NCI-H1417 (cell line): ENCODE measurements at places on chromosomes 1 and 21.

GRCh38 chr21:40706806-40707655 lies 139.9 kb downstream of the DSCAM start:
- DNase-seq = no peak

- DNase-seq = no peak
These were observed 29.5 kb upstream of the RUNX3 start for GRCh38 chr1:24959623-24959975.

- no peak for DNase-seq
These were observed 24.9 kb downstream of the MAP3K7CL start for GRCh38 chr21:29155118-29155932.

DNA sequence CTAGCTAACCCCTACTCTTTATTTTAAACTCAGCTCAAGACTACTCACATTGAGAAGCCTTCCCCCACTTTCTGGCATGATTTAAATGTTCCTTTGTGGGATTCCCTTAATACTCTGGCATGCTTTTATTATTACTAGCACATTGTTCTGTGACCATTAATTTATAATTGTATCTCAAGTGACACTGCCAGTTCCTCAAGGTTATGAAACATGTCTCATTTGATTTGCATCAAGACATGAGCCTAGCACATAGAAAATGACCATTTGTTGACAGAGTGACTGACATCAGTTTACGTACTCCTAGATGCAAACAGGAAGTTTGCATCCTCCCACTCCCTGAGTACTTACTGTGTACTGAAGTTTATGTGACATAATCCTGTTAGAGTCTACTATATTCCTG lies 15.2 kb downstream of the RGS4 start:
- DNase-seq = no peak

- DNase-seq = peak; percentile 69
These were observed 5.0 kb upstream of the CHI3L2 start for GRCh38 chr1:111222308-111223125.

DNA sequence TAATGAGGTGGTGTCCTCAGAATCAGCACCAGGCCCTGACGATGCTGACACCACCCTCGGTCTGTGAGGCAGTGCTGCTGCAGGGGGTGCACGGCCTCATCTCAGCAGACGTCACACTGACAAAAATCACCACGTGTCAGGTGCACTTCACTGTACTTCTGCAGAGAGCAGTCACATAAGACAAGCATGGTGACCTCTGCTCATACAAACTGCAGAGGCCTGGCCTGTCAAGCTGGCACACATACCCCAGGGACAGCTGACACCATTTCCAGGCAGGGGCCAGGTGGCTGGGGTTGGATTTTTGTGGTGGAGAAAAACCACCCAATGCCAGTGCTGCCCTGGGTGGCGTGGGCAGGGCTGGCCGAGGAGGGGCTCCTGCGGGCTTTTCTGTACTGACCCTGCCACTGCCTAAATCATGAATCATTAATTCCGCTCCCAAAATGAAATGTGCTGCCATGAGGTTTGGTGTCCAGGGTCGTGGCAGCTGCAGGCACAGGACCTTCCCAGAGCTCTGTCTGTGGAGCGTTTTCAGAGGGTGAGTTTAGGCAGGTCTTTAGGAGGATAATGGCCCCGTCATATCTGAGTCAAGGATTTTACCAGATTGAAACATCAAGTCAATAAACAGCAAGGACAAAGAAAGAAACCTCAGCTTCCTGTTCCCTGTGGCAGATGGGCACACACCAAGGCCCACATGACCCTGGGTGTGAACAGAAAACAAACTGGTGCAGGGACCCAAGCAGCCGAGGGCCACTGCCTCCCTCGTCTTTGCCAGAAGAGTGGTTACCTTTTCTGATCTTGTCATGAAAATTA lies 33.4 kb upstream of the GPR153 start:
- DNase-seq = no peak

DNA sequence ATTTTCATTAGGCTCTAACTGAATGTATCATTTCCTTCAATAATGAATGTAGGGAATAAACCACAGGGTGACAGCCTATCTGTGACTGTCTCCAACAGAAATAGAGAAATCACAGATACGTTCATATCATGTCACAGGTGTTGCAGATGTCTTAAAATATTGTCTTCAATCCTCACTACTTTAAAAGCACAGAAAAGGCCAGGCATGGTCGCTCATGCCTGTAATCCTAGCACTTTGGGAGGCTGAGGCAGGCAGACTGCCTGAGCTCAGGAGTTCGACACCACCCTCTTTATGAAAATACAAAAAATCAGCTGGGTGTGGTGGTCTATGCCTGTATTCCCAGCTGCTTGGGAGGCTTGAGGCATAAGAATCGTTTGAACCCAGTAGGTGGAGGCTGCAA lies 8.2 kb downstream of the CREG1 start:
- no peak for DNase-seq

GRCh38 chr1:234473118-234473517 lies 5.9 kb downstream of the TARBP1 start:
- DNase-seq = no peak

DNA sequence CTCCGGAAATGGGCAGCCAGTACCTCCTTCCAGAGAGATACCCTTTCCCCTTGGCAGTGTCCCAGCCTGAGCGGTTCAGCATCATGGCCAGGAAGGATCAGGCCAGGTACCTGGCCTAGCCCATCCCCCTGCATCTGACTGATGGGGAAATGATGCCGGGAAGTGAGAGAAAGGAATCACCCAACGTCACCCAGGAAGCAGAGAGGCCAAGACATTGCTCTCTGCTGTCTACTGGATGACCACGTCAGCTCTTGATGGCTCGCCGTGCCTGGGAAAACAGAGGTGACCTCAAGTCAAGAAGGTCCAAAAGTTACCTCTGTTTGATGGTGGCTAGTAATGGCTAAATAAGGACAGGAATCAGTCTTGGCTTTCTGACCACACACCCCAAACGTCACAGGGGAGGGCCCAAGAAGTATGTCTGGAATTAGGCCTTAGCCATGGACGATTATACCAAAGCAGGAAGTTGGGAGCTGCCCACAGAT lies 79.0 kb downstream of the MRPL37 start:
- no peak for DNase-seq

DNA sequence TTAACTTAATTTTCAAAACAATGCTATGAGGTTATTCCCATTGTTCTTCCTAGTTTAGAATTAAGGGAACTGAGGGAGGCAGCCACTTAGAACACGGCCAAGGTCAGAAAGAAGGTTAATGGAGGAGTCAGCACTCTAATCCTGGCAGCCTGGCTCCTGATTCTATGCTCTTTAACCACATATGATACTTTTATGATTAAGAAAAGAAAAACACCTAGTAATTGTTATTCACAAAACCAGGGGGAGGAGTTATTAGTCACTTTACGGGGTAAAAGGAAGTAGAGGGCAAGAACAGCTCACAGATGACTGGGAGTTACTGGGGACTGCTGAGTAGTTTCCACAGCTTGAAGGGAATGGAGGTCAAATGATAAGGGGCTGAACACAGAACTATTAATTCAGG lies 38.6 kb downstream of the GADD45A start:
- no peak for DNase-seq

DNA sequence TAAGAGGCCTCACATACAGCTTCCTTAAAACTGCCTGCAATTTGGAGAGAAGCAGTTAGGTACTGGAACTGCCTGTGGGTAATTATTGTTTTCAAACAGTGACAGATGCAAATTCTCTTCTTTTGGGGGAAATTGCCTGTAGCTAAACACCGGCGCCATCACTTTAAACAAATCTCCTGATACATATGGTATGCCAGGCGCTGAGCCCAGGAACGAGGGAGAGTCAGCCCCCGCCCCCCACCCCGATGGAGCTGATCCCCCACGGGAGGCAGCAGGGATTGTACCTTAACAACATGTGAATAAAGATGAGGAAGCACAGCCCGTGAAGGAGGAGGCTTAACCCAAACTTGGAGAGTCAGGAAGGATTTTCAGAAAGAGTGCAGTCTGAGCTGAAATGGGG lies 7.1 kb downstream of the TMEM51 start:
- DNase-seq = peak; percentile 47

GRCh38 chr1:28175955-28176485 lies 470 bp downstream of the PTAFR start:
- DNase-seq = no peak

DNA sequence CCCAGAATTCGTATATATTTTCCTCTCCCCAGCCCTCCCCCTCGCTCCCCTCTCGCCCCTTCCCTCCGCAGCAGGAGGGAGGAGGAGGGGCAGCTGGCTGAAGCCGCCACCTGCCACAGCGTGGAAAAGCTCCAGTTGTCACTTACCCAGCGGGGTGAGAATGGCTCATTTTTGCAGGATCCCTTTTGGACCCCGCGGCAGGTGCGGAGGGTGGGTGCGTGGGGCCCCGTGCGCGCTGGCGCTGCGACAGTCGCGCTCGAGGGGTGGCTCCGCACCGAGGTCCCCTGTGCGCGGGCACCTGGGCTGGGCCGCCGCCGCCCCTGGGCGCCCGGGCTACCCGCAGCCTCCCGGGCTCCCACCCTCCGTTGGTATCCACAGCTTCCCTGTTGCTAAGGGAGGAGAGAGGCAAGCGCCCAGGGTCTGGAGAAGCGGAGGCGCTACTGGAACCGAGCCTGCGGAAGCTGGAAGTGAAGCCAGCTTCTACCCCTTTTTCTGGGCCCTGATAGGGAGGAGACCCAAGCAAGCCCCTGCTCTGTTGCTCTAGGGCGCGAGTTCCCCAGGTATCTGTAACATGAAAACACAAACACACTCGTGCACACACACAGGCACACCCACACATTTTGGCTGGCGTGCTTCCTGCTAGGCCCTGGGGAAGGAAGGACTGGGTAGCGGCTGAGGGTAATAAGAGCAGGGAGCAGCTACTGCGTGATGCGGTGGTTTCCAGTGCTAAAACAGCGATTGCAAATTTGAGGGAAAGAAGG lies at the start of gene ERICH3:
Gene ERICH3 (minus strand): TSS at position 442 of the 761 bp plus-strand sequence. CDS start 273 bp downstream, at position 169.
- DNase-seq = peak; percentile 90

GRCh38 chr1:48784301-48784700 lies 7.6 kb upstream of the BEND5 start:
- DNase-seq = peak; percentile 58

- DNase-seq = no peak
These were observed 78.9 kb upstream of the C1orf174 start for GRCh38 chr1:3978990-3979325.

DNA sequence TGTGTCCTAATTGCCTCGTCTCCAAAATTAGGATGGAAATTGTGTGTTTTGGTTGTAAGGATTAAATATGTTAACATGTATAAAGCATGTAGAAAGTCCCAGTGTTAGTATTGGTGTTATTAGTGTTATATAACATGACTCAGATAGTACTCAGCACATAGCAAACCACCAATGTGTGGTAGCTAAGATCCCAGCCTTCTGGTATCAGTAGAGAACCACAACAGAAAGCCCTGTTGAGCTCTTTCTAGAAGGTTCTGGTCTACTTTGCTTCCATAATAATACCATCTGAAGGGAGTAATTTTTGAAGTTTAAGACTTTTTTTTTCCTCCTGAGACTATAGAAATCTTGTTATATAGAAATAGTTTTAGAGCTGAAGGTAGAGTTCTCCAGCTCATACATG lies 259.3 kb upstream of the SGIP1 start:
- no peak for DNase-seq

DNA sequence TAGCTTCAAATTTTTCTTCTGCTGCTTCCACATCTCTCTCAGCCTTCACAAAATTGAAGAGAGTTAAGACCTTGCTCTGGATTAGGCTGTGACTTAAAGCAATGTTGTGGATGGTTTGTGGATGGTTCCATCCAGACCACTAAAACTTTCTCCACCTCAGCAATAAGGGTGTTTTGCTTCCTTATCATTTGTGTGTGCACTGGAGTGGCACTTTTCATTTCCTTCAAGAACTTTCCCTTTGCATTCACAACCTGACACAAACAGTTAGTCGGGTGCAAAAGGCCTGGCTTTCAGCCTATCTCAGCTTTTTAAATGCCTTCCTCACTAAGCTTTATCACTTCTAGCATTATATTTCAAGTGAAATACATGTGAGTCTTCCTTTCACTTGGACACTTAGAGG lies 30.3 kb downstream of the DENND1B start:
- no peak for DNase-seq

- no peak for DNase-seq
These were observed 36.9 kb downstream of the PIK3C2B start for GRCh38 chr1:204457666-204458065.

DNA sequence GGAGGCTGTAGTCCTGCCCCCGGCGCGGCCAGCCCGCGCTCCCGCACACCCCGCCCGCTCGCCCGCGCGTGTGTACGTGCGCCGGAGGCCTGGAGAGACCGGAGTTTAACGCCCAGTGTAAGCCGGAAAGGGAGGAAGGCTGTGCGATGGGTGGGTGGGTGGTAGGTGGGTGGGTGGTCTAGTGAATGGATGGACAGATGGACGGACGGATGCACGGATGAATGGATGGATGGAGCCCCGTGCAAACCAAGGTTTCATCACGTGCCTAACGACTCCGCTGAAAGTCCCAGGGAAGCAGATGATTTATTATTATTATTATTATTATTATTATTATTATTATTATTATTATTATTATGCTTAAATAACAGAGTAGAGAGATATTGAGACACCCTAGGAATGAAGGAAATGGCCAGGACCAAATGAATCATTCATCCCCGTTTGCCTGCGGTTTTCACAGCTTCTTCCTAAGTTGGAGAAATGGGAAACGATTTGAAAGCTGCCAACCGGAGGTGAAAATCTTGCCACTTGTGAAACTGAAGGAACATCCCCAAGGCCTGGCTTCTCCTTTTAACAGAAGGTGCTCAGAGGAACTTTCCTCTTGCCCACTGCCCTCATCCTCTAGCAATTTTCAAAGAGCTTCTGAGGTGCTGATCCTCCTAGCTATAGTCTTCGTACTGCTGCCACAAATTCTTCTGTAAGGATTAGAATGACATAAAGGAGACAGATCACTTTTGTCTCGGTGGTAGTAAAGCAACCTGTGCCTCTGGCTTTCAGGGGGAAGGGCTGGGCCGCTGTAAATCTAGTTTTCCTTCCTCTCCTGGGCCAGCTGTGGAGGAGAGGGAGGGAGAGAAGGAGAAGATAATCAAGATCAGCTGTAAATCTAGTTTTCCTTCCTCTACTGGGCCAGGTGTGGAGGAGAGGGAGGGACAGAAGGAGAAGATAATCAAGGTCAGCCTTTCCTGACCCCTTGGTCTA lies 648 bp upstream of the RGS7 start:
- DNase-seq = peak; percentile 56

- DNase-seq = no peak
These were observed 10.8 kb upstream of the PCBP3 start for GRCh38 chr21:45632637-45633251.

DNA sequence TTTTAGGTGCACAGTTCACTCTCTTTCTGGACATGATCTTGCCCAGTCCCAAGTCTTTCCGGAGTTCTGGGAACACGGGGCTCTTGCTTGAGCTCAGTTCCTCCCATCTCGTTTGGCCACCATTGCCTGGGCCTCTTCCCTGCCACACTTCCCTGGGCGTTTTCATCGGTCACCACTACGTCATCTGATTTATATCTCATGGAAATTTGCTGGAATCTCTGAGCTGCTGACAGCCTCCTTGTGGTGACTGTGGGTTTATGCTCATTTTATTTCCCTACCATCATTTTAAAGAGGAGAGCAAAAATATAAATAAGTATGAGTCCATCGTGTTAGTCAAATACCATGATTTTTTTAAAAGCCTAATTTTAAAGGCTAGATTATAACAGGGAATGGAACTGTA lies 449.1 kb upstream of the KAZN start:
- no peak for DNase-seq

GRCh38 chr21:42676808-42677207 lies 23.4 kb downstream of the PDE9A start:
- peak; percentile 81 for DNase-seq
